ENCODE measurements at places on chromosomes 2 and 18.

DNA sequence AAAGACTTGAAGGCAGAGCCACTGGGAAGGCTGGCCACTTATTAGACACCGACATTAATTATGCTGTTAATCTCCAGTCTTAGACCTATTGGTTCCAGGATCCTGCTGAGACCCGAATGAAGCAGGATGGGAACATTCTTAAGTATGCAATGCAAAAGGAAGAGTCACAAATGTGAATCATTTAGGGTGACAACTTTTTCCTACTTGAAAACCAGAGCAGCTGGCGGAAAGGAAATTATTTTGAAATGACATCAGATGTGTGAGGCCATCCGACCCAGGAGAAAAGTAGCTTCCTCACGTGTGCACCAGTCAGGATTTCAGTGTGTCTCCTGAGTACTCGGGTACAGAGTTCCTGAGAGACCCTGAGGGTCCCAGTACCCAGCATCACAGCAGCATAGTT, 222.9 kb upstream of the NCKAP5 start:
- no peak for DNase-seq

GRCh38 chr2:190947711-190948251, 66.2 kb downstream of the STAT1 start:
- no peak for DNase-seq

- no peak for DNase-seq
These were observed 225.8 kb downstream of the PIEZO2 start for GRCh38 chr18:10923551-10924070.

- DNase-seq, result peak; percentile 42
These were observed 50.6 kb upstream of the EML6 start for GRCh38 chr2:54672590-54673456.

DNA sequence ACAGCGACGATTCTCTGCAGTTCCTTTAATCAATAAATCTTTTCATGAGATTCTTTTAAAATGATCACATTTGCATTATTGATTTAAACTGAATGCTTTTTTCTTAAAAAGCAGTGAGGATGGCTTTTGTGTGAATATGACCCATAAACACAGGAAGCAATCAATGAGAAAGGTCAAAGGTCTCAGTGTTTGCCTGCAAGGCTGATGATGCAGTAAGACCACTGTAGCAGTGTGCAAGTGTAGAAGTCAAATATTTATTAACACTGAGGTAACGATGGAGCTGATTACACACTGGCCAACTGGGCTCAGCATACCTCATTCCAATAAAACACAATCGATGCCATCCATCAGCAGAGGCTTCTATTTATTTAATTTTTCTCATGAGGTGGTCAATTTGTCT, 633.5 kb downstream of the DCDC2C start:
- no peak for DNase-seq
